ENCODE measurements at places on chromosomes 2 and 18. TPM values are rescaled to one million over a fixed set of nuclear protein-coding genes. Genes with fewer than 3 reads are reported as not detected.

GRCh38 chr2:177897278-177897677 is 175.3 kb downstream of the PDE11A start:
- DNase-seq, result no peak

DNA sequence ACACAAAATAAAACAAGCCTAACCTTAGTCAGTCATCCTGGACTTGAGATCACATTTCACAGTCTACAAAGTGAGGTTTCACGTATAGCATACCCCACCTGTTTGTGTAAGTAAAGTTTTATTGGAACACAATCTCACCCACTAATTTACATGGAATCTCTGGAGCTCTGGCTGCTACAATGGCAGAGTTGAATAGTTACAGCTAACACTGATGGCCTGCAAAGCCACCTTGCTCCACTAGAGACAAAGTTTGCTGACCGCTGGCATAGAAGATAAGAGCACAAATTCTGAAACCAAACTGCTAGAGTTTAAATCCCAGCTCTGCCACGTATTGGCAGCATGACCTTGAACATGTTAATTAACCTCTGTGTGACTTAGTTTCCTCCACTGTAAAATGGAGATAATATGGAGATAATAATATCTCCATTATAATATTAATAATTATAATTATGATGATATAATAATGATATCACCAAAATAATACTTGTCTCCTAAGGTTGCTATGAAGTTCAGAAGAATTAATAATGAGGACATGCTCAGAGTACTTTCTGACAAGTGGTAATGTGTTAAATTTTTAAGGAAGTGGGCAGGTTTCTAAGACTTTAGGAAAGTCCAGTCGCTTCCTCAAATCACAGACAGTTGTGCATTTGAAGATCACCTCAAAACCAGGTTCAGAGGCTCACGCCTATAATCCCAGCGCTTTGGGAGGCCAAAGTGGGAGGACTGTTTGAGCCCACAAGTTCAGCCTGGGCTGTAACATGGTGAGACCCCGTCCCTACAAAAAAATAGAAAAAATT is 204.6 kb downstream of the SH3RF3 start:
- DNase-seq, result no peak

GRCh38 chr2:113370478-113371091 is 66.9 kb upstream of the ZNG1B start:
- peak; percentile 83 for DNase-seq

CXCR1 gene
- polyA plus RNA-seq, result not detected

DNA sequence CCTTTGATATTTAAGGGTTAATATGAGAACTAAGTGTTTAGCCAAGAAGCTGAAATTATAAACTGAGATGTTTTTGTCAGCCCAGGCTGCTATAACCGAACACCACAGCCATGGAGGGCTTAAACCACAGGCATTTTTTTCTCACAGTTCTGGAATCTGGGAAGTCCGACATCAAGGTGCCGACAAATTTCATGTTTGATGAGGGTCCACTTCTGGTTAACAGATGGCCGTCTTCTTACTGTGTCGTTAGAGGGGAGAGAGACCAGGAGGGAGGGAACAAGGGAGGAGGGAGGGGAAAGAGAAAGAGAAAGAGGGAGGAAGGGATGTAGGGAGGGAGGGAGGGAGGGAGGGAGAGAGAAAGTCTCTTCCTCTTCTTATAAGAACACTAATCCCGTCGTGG is 6.5 kb upstream of the CNDP2 start:
- peak; percentile 88 for DNase-seq

DNA sequence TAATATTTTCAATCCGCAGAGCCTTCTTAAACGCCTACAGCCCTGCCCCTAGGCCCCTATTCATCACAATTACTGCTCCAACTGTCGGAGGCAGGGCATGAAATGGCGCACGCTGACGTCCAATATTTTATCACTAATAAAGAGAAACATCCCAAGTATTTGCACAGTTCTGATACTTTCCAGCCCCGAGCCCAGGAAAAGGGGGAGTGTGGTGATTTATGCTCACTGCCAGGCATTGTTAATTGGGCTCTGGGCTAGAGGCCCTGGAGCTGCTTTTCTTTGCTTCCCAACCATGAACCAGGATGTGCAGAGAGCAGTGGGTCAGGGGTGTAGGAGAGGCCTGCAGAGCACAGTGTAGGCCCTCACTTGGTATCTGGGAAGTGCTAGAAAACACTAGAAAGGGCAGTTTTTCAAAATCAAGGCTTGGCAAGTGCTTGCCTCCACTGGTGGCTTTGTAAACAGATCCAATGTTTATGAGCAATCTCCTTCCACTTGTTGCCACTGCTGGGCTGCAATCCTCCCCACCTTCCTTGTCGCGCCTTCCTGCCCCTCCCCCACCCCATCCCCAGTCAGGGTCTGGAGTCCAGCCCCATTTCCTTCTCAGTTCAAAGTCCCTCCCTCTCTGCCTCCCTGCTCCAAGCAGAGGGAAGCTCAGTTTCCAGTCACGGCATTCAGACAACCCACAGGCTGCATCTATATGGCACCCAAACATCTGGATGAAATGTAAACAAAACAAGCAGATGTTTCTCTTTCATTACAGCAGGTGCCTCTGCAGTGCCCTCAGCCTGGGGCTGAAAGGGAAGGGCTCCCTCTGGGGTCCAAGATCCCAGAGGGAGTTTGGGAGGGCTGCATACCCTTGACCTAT is 83.9 kb upstream of the PKDCC start:
- DNase-seq, result peak; percentile 66

GRCh38 chr2:107548216-107548615 is 278.5 kb upstream of the RGPD4 start:
- no peak for DNase-seq

DNA sequence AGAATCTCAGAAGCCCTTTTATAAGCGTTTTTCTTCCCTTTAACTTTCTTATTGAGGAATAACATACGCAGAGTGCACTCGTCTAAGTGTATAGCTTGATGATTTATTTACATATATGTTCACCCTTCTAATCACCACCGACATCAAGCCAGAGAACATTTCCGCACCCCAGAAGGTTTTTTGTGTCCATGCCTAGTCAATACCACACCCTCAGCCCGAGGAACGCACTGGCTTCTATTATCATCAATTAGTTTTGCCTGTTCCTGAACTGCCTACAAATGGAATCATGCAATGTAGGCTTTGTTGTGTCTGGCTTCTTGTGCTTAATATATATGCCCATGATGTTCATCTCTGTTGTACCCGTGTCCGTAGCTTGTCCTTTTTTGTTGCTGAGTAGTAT is 27.7 kb downstream of the SDC1 start:
- no peak for DNase-seq

DNAJC5G gene
- not detected for polyA plus RNA-seq

- DNase-seq, result peak; percentile 83
Measured at GRCh38 chr2:143451642-143452281, 322.5 kb downstream of the ARHGAP15 start.

GRCh38 chr2:275466-275865 is 10.7 kb downstream of the ACP1 start:
- DNase-seq, result no peak

- no peak for DNase-seq
Measured at GRCh38 chr2:224308272-224308911, 93.5 kb downstream of the FAM124B start.

DNA sequence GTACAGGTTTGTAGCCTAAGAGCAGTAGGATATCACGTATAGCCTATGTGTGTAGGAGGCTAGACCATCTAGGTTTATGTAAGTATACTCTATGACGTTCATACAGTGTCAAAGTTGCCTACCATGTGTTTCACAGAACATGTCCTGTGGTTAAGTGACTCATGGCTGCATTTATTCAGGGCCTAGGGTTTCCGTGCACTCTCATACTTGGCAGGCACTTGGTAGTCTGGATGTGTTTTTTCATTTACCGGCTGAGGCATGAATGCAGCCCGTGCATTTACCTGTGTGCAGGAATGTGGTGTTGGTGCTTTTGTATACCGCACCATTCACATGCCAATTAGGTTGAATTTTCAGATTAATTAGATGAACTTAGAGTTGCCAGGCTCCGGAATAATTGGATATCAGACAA is 43.4 kb downstream of the MYL12B start:
- DNase-seq, result peak; percentile 99

GRCh38 chr18:65938592-65939372 is 188.0 kb downstream of the CDH7 start:
- DNase-seq, result peak; percentile 9

PPP4R3B gene
- polyA plus RNA-seq, result 24.5 TPM

DNA sequence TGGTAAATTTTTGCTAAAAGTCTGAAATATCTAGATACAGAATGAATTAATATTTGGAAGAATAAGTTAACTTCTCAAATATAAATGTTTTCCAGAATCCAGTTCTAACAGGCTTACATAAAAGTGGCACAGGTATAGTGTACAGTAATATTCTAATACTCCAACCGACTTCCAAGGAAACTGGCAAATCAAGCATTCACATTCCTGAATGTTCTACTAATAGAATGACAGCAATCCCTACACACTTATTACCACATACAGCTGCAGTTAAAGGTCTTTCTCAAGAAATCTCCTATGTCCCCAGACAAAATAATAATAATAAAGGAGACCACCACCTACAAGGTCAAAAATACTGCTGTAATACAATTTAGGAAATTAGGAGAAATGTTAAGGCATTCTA is 31.9 kb downstream of the TMEM131 start:
- peak; percentile 30 for DNase-seq

DNA sequence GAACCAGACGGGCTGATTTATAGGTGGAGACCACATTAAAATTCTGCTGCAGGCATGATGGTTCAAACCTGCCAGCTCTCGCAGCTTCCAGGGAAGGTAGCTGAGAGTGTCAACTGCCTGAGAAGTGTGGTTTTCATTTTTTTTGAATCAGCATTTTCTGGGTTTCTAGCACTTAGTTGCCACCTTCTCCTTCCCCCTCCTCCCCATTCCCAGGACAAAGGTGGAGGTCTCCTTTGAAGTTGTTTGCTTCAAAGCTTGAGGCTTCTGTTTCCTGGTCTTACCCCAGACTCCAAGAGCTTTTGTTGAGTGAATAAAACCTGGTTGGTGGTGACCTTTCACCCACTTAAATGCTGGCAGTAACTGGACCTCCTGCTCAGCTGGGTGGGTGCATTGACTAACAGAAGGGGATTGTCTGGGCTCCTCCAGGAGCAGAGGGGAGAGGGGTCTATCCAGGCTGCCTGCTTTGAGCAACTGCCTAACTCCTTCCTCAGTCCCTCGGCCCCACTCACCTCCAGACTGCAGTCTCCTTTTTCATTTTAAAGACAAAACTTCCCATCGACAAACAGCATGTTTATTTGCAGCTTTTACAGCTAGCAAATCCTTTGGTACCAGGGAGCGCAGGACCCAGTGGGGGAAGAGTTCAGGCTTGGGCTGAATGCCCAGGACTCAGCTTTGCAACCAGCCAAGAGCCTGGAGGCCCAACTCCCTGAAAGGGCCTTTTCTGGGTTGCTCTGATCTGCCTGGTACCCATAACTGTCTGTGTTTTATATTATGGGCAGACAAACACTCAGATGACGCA is 3.5 kb downstream of the RHOB start:
- DNase-seq, result peak; percentile 76

GRCh38 chr2:24360050-24360962 is at the start of gene ITSN2:
TSS of gene ITSN2 (minus strand) at chr2:24360536. CDS start at chr2:24328082, 32,454 bp downstream.
- DNase-seq, result peak; percentile 64

HS1BP3 gene
- 17.8 TPM for polyA plus RNA-seq

- DNase-seq, result peak; percentile 44
Measured at GRCh38 chr2:52423111-52423510, 1344.5 kb upstream of the CHAC2 start.

LYPD6 gene
- 3.7 TPM for polyA plus RNA-seq

GNAL gene
- 0.05 TPM for polyA plus RNA-seq

DNA sequence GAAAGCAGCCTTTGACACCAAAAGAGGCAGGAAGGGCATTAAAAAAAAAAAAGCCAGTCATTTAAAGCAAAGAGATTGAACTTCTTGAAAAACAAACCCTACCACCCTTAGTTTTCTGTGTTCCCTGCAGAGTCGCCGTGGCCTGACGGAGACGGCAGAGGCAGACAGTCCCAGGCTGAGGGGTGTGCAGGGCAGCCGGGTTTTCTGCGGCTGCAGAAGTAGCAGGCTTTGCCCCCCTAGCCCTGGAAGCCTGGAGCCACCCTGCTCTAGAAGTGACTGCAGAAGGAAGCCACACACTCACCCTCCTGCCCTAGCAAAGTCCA is 2.8 kb downstream of the INPP5D start:
- no peak for DNase-seq

DNA sequence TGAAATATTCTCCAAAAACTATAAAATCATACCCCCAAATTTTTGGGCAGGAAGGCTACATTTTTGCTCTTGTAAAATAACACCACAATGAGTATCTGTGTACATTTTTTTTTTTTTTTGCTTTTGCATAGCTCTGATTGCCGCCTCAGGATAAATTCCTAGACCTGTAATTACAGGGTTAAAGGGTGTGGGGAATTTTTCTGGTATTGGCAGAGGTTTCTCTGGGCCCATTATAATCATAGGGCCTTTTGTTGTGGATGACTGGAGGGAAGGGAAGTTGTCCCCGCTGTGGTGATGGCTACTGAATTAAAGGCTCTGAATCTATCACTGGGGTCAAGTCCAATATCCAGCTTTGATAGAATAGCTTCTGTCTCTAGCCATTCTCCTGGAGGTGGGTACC is 26.6 kb downstream of the CCDC195 start:
- DNase-seq, result no peak

SLC38A11 gene
- 1.1 TPM for polyA plus RNA-seq

GRCh38 chr2:70837980-70838925 is 2.6 kb upstream of the CD207 start:
- DNase-seq, result no peak

ACMSD gene
- not detected for polyA plus RNA-seq

SIGLEC15 gene
- 0.99 TPM for polyA plus RNA-seq

DNA sequence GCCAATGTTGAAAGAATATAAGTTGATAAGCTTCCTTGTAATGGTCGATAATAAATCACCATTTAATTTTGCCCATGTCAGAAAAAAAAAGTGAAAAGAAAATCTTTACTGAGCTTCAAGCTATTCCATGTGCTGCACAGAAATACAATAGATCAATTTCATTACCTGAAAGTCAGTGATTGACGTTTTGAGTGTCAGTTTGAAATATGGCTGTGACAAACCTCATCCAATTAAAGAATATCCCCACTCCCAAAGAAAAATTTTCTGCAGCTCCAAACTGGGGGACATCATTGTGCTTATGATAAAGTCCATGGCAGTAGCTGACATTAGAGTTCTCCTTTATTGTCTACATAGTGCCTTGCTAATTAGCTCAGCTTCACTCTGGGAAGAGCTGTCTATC is 184.8 kb upstream of the RPRM start:
- no peak for DNase-seq

DNA sequence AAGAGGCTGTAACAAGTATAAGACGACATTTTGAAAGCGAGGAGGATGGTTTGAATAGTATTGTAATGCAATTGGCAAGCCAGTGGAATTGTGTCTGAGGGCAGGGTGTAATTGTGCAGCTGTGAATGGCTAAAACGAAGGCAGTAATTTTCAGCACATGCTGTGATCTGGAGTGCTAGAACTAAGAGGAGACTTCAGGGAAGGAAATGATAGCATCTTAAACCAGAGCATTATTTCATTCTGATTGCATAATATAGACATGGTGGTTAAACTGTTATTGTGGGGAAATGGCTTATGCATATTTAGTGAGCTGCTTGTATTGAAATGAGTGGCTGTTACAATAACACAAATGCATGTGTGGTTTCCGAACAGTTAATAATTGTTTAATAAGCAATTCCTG is 36.3 kb downstream of the THSD7B start:
- no peak for DNase-seq

All from fibroblast of lung (primary cell).